Osteocyte (in vitro differentiated cells): ENCODE measurements at places on chromosomes 11 and 22. TPM values are rescaled to one million over a fixed set of nuclear protein-coding genes. Genes with fewer than 3 reads are reported as not detected.

GRCh38 chr22:46053563-46054090 is 76.7 kb upstream of the WNT7B start:
- DNase-seq: no peak

DNA sequence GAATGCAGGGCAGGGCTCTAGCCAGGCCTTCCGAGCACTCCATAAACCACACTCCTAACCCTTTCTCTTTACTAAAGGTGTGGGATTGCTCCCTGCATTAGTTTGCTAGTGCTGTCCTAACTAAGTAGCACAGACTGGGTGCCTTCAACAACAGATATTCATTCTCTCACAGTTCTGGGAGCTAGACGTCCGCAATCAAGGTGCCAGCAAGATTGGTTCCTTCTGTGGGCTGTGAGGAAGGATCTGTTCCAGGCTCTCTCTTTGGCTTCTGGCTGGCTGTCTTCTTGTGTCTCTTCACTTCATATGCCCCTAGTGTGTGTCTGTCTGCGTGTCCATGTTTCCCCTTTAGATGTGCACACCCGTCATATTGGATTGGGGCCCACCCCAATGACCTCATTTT is 59.8 kb downstream of the GALNT18 start:
- no peak for DNase-seq

GRCh38 chr22:28473258-28473657 is 206.4 kb downstream of the TTC28 start:
- no peak for DNase-seq

GRCh38 chr11:47797633-47798032 is 30.5 kb upstream of the FNBP4 start:
- DNase-seq: no peak

The YAP1 gene
- total RNA-seq: 126 and 128 TPM in 2 replicates
